Stimulated activated CD4-positive, alpha-beta T cell treated with anti-CD3 and anti-CD28 coated beads, Interleukin-15, amount 100 ng/mL, for 24 hours (primary cell): ENCODE measurements at places on chromosomes 3 and 15.

DNA sequence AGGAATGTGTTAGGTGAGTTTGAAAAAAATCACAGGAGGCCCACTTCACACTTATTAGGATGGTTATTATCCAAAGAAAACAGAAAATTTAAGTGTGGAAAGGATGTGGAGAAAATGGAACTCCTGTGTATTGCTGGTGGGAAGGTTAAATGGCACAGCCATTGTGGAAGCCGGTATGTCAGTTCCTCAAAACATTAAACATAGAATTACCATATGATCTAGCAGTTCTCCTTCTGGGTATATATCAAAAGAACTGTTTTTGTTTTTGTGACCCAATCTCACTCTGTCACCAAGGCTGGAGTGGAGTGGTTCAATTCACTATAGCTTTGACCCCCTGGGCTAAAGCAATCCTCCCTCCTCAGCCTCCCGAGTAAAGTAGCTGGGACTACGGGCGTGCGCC is 10.4 kb upstream of the ZFYVE19 start:
- no peak for DNase-seq

- no peak for DNase-seq
Measured at GRCh38 chr3:118948146-118948545, 86.5 kb downstream of the IGSF11 start.

GRCh38 chr15:52217186-52217585 is 26.0 kb upstream of the GNB5 start:
- DNase-seq, result peak; percentile 34

DNA sequence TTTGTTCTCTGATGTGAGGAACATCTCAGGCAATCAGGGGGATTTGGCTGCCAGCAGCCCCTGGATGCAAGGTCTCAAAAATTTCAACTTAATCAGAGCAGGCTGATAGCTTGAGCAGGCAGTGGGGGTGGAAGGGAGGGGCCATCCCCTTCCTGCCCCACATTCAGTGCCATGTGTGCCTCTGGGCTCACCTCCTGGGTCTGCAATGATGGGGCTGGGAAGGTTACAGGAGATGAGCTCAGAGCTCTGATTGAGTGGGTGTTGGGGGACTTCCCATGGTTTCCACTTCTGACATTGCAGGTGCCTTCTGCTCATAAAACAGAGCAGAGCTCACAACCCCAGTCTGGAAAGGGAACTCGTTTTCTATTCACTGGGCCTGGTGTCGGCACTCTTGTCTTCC is 37.0 kb downstream of the PARP16 start:
- DNase-seq, result peak; percentile 84

DNA sequence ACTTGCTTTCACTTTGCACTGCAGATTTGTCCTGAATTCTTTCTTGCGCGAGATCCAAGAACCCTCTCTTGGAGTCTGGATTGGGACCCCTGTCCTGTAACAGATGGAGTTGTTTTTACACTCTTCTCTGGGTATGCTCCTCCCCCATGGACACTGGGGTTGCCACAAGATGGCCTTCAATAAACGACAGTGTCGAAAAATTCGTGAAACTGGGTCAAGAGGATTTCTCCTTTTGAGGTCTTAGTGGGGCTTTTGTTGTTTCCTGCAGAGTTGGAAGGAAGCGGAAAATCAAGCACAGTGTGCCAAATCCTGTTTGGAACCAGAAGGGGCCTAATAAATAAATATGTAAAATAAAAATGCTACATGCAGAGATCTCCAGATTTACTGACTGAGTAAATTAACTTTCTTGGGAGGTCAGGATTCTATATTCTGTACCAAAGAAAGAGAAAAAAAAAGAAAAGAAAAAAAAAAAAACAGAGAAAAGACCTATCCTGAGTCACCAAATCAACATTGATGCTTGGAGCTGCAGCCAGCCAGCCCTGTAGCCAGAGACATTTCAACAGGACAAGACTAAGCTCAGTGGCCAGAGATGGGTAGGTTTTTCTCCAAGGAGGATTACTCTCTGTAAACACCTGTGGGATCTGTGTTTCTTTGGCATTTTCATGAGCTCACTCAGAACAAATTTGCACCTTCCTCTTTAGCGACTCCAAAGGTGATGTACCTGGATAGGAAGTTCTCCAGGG is 24.8 kb downstream of the CCDC80 start:
- DNase-seq, result no peak

DNA sequence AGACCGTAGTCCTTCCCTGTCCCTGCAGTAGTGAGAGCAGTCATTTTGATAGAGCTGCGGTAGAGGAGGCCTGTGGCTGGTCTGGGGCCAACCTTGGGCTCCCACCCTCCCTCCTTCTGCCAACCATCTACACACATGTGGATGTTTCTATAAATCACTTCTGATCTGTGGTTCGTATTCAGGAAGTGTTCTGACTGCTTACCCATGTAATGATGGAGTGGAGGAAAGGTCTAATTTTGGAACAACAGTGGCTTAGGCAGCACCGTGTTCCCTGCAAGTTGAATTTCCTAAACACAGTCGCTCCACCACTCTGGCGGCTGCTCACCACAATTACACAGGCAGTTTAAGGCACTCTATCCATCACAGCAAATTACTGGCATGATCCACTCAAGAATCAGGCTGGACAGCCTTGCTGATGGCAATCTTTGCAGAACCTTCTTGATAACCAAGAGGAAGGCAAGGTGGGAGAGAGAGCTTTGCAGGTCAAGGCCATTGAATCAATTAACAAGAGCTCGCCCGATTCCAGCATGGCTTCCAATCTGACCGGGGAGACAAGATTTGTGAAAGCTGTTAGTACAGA is 104.7 kb upstream of the VEPH1 start:
- no peak for DNase-seq

DNA sequence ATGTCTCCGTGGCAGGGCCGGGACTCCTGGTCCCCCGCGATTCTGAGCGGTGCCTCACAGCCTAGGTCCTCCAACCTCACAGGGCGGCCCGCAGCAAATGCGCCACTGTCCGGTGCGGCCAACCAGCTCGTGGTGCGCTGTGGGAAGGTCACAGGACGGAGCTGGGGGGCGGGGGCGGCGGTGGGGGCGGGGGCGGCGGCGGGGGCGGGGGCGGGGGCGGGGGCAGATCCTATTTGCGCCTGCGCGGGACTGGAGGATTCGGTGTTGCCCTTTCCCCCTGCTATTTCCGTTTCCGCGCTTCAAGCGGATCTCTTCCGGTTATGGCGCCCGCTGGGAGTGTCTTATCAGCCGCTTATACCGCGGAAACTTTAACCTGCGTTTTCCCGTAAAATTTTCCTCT is 106.7 kb upstream of the SNRPN start:
- DNase-seq, result peak; percentile 18

DNA sequence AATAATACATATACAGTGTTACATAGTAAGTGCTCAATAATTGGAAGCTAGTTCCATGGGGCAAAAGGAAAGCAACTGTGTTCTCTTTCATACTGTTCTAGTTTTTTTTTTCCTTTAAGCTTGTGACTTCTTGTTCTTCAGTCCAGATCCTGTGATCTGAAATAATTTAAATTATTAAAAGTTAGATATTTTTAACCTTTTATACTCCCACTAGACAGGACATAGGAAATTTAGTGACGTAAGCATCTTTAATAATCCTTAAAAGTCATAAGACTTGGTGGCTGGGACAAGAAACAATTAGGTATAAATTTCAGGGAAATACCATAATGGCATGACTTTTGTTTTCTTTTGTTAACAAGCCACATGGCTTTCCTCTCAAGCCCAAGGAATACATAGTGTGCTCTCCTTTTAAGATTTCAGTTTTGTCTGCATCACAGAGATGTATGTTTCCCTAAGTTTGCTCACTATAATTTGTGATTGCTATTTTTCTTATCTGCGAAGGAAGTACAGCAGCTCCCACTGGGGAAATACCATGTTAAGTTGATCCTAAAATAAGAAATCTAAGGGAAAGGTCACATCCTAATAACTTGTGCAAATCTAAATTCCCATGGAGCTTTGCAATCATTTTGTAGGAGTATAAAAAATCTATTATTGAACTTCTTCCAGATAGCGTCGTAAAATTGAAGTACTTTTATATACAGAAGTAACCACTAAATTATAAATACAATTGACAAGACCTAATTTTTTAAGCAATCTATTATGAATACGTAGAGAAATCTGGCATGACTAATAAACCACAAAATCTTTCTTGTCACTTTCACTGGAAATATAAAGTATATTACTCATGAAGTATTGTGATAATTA is 30.1 kb downstream of the PPARG start:
- no peak for DNase-seq

GRCh38 chr3:13009132-13009945 is 63.9 kb downstream of the IQSEC1 start:
- DNase-seq, result peak; percentile 74

DNA sequence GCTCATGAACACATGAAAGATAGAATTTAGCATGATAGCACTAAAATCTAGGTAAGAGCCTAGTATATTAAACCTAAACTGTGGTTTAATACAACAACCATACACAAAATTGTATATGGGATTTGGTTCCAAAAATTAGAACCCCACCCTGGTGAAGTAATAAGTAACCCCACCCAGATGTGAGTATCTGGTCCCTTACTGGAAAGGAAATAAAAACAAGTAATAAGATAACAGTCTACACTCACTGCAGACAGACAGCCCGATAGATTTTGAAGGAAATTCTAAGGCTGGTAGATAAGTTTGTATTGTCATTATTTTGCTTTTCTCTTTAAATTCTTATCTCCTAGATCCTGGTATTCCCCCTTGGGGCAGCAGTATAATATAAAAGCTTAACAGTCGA is 184.9 kb downstream of the ZBTB20 start:
- no peak for DNase-seq

DNA sequence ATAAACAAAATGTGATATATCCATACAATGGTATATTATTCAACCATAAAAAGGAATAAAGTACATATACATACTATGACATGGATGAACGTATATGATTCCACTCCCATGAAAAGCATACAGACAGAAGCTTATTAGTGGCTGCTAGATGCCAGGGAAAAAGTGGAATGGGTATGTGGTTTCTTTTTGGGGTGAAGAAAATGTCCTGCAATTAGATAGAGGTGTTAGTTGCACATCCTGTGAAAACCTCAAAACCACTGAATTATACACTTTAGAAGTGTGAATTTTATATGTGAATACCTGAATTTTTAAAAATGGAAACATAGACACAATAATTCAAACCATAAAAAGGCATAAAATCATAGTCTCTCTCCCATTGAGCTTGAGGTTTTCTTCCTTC is 11.2 kb downstream of the DENND6A start:
- DNase-seq, result no peak

- no peak for DNase-seq
Measured at GRCh38 chr3:180934638-180935037, 22.2 kb downstream of the FXR1 start.

DNA sequence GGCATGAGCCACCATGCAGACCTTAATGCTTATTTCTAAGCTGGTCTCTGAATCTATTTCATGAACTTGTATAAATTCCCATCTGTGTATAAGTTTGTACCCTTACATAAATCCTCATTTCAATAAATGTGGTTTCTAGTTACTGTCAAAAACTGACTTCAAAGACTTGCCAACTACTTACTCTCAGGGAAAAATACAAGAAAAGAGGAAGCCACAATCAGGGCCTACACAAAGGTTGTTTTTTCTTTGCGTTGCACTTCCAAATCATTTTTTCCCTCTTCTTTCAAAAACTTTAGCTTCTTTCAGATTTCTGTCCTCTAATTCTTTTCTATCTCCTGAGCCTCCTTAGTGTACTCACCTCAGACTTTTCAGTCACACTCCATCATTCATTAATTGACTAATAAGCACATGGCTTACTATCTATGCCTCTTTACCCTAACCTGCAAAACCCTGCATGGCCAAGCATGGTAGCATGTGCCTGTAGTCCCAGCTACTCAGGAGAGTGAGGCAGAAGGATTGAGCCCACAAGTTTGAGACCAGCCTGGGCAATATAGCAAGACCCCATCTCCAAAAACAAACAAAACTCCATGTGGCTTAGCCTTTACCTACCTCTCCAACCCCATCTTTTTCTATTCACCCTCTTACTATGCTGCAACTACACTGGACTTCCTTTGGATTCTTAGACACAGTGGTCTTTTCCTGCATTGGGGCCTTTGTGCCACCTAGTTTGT is 37.7 kb downstream of the BUB1B start:
- DNase-seq, result no peak

DNA sequence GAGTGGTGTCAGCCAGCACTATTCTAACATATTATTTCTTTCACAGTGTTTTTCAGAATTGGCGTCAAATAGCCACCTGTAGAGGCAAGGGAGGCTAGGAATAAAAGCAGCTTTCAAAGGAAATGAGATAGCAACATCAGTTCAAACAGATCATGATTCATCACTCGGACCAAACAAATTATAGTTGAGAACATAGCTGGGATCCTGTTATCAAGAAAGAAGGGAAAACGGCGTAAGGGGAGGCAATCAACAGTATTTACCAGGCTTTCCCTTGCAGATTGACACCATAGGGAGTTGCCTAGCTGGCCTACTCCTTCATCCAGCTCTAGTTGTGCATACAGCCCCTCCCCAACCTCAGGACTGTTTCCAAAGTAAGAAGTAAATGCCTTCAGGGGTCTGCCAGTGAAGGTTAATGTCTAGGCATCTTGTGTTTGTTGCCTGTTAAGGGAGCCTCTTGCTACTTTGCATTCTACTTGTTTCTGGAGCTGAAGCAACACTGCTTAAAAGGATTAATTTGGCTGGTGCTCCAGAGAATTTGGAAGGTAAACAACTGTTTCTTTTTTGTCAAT is 286.5 kb downstream of the NSUN3 start:
- no peak for DNase-seq

DNA sequence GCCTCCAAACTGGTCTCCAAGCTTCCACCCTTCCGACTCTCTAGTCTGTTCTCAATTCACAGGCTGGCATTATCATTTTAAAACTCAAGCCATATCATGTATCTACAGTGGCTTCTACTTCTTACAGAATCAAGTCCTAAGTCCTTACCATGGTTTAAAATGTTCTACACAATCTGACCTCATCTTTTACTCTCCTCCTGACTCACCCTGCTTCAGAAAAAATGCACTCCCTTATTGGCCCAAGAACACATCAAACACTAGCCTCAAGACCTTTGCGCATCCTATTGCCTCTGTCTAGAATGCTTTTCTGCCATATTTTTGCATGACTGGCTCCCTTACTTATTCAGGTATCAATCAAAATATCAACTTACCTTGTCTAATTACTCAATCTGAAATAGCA is 11.0 kb downstream of the MRPL3 start:
- DNase-seq, result no peak

GRCh38 chr3:141971571-141971970 is 95.1 kb downstream of the ATP1B3 start:
- no peak for DNase-seq

- DNase-seq, result no peak
Measured at GRCh38 chr3:26406636-26407035, 215.9 kb upstream of the LRRC3B start.

DNA sequence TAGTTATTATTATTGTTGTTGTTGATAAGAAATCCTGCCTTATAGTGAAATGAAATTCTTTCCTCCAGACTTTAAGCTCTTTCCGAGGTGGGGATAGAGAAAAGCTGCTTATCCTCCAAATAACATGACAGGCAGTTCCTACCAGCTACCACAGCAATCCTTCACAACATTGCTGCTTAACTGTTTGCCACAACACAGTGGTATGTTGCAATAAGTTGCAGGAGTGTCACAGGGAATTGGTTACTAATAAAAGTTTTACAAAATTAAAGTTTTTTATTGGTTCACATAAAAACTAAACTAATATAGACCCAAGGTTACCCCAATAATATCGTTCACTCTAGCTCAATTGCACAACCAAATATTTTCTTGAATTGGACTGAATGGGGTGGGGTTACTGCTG is 57.4 kb upstream of the ICE2 start:
- DNase-seq, result no peak
